ENCODE measurements at places on chromosomes 2 and 18. TPM values are rescaled to one million over a fixed set of nuclear protein-coding genes. Genes with fewer than 3 reads are reported as not detected.

TMEM182 gene
- 4.8 TPM for total RNA-seq

G6PC2 gene
- not detected for total RNA-seq

HRH4 gene
- total RNA-seq, result 0.53 TPM

FBXO15 gene
- total RNA-seq, result not detected

TRPM8 gene
- total RNA-seq, result not detected

NGEF gene
- total RNA-seq, result not detected

SERPINB11 gene
- total RNA-seq, result not detected

NEMP2 gene
- total RNA-seq, result 8.3 TPM

ABCG5 gene
- total RNA-seq, result not detected

Data from natural killer cell treated with Interleukin-12 subunit alpha and Interleukin-12 subunit beta and Interleukin-15 and Interleukin-18, amount 100 ng/mL, for 72 hours (primary cell).